ENCODE measurements at places on chromosomes 12 and 14.

- H3K4me1 ChIP-seq = peaks cover 84% of the 10 kb centered on the region
- H3K36me3 ChIP-seq = no peaks in the 10 kb centered on the region
- peak overlapping the region; percentile 89 for H3K27ac ChIP-seq
- DNase-seq = no peak
These were observed 747 bp downstream of the HSPB8 start for GRCh38 chr12:119179335-119180021.

GRCh38 chr12:66598079-66598478, 80.8 kb downstream of the GRIP1 start:
- DNase-seq = no peak
- no peaks in the 10 kb centered on the region for H3K4me1 ChIP-seq
- H3K4me3 ChIP-seq = no peak overlapping the region
- no peak overlapping the region for H3K27ac ChIP-seq
- no peaks in the 10 kb centered on the region for H3K36me3 ChIP-seq
- H3K27me3 ChIP-seq = no peaks in the 10 kb centered on the region

DNA sequence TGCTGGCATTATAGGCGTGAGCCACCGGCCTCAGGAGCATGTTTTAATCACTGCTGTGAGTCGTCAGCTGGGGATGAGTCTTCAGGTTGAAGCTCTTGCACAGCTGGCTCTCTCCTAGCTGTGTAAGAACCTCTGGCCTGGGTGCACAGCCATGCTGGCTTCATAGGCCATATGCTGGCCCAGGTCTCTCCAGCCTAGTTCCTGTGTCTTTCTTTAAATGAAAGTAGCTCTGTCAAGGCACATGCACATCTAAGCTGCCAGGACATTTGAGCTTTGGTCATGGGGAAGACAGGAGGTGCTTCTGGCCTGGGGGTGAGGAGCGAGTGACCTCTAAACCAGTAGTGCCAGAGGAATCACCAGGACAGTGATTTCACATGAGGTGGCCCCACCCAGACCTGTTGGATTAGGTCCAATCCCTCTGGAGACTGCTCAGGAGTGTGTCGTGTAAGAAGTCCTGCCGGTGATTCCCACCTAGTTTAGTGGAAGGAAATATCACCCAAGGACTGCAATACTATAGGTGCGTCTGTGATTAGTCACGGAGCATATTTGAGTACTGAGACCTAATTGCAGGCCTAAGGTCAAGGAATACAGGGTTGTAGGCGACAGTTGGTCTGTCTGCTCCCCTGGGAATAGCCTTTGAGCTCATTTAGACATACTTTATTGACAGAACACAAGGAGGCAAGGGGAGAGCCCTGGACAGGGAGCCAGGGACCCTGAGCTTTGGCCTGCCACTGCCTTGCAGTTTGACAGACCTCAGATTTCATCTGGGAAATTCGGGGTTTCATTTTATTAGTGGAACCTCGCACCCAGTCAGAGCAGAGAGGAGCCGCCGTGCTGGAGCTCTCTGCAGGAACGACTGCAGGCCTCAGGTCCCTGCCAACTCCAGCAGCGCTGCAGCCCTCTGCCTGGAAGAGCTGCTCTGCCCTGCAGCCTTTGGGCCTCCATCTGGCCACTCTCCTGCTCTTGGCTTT, 67.0 kb downstream of the ANKRD9 start:
- no peak overlapping the region for H3K4me3 ChIP-seq
- DNase-seq = no peak
- no peaks in the 10 kb centered on the region for H3K27me3 ChIP-seq
- H3K27ac ChIP-seq = no peak overlapping the region
- peaks cover 5% of the 10 kb centered on the region for H3K36me3 ChIP-seq
- H3K4me1 ChIP-seq = no peaks in the 10 kb centered on the region

GRCh38 chr12:3607039-3607720, 116.2 kb downstream of the PRMT8 start:
- H3K27me3 ChIP-seq = no peaks in the 10 kb centered on the region
- H3K4me1 ChIP-seq = peaks cover 8% of the 10 kb centered on the region
- no peak overlapping the region for H3K4me3 ChIP-seq

GRCh38 chr14:96002498-96002884, 36.7 kb upstream of the C14orf132 start:
- H3K27ac ChIP-seq = no peak overlapping the region
- peaks cover 26% of the 10 kb centered on the region for H3K27me3 ChIP-seq
- no peaks in the 10 kb centered on the region for H3K4me1 ChIP-seq
- no peak overlapping the region for H3K4me3 ChIP-seq

GRCh38 chr12:119182701-119183493, 4.2 kb downstream of the HSPB8 start:
- peak overlapping the region; percentile 89 for H3K27ac ChIP-seq
- H3K4me1 ChIP-seq = peaks cover 42% of the 10 kb centered on the region
- peak overlapping the region; percentile 18 for H3K4me3 ChIP-seq
- no peak for DNase-seq
- H3K27me3 ChIP-seq = no peaks in the 10 kb centered on the region
- H3K36me3 ChIP-seq = no peaks in the 10 kb centered on the region

- DNase-seq = no peak
- no peaks in the 10 kb centered on the region for H3K36me3 ChIP-seq
- H3K4me3 ChIP-seq = no peak overlapping the region
- H3K27ac ChIP-seq = no peak overlapping the region
- H3K27me3 ChIP-seq = no peaks in the 10 kb centered on the region
- H3K4me1 ChIP-seq = peaks cover 10% of the 10 kb centered on the region
These were observed 51.8 kb downstream of the TRAF3 start for GRCh38 chr14:102829016-102829548.

DNA sequence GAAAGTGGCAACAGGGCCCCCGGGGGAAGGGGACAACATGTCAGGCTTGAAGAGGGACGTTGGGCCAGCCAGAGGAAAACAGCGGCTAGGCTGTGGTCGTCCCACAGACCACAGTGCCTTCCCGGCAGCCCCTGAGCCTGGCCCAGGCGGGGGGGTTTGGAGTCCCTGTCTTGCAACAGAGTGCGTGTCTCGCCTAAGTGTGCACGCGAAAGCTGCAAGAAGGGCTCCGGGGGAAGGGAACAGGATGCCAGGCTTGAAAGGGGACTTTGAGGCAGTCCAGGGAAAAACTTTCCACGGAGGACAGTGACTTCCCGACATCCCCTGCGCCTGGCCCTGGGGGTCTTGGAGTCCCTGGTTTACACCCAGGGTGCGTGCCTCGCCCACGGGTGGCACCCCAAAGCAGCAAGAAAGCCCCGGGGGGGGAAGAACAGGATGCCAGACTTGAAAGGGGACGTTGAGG, 157.5 kb upstream of the ALG10B start:
- H3K4me3 ChIP-seq = no peak overlapping the region
- H3K36me3 ChIP-seq = no peaks in the 10 kb centered on the region
- no peak for DNase-seq
- H3K27me3 ChIP-seq = no peaks in the 10 kb centered on the region

DNA sequence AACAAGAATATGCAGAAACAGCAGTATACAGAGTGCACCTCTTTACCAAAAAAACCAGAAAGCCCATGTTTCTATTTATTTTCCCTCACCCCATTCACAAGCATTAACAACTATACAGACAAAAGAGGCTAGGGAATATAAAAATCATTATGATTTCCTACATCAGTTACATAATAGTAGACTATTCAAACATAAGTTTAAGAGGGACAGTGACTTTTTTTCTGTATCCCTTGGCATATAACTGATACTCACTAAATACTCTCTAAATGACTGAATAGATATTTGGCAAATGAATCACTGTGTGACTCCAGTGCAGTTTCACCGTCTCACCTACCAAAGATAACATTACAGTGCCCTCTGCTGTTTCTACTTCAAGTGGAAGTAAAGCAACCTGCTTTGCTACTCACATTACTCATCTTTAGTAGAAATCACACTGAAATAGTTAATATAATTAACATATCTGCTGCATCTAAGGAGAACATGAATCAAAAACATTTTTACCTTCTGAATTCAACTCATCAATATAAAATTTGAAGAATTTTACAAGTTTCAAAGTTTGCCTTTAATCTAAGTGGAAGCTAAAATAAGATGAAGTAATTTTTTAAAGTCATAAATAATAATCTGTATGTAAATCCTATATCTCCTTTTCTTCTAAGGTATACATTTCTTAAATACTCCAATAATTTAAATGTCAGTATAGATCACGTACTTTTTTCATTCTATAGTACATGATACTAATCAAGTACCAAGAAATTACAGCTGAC, 103.8 kb downstream of the OSBPL8 start:
- no peaks in the 10 kb centered on the region for H3K36me3 ChIP-seq
- H3K27ac ChIP-seq = no peak overlapping the region
- H3K4me1 ChIP-seq = no peaks in the 10 kb centered on the region
- no peak overlapping the region for H3K4me3 ChIP-seq
- DNase-seq = no peak

DNA sequence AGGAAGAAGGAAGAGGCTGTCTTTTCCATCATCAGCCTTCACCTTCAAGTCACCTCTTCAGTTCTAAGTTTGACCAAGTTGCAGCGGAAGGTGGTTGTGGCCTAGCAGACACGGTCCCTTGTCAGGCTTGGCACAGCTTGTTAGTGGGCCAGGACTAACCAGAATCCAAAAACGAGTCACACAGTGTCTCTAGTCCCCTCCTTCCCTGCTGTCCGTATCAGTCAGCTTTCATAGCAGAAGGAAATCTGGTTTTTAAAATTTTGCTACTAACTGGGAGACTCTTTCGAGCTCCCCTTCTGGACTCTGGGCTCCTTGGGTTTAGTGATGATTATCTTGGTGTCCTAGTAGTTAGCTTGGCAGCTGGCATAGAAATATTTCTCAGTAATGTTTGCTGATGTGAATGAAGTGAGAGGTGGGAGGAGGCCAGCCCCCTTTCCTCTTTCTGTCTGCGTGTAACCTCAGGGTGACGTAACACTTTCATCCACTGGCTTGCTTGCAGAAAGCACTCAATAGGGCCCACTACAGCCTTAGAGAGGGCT, 3.8 kb downstream of the ETV6 start:
- no peaks in the 10 kb centered on the region for H3K27me3 ChIP-seq
- H3K36me3 ChIP-seq = no peaks in the 10 kb centered on the region
- H3K4me1 ChIP-seq = peaks cover 81% of the 10 kb centered on the region
- H3K27ac ChIP-seq = peak overlapping the region; percentile 85

DNA sequence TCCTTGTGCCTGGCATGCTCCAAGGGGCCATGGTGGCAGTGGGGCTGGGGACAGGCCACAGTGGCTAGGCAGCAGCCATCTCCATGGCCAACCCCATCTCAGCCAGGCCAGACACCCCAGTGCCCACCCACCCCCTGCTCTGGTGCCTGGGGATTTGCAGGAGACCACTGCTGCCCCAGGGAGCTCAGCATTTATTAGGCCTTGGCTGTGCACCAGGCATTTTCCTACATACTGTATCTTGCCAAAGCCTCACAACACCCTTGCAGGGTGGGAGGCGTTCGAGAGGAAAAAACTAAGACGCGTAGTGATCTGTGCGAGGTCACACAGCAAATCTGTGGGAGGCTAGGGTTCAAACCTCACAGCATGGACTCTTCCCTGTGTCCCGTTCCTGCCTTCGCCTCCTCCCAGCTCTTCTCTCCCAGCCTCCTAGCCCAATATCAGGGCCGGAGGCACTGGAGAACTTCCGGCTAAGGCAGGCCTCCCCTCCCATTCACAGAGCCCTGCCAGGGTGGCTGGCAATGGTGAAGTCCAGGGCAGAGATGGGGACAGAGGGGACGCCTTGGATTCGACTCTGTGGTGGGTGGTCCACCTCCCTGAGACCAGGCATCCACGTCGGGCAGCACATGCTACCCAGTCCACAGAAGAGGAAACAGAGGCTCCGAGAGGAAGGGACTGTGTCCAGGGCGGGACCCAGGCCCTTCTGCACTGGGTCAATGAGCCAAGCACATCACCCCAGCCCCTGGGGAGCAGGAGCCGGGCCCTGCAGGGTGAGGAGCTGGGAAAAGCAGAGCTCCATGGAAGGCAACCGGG, 57.4 kb downstream of the FAM222A start:
- peaks cover 3% of the 10 kb centered on the region for H3K27me3 ChIP-seq
- DNase-seq = no peak
- no peaks in the 10 kb centered on the region for H3K36me3 ChIP-seq
- H3K27ac ChIP-seq = no peak overlapping the region
- H3K4me1 ChIP-seq = peaks cover 6% of the 10 kb centered on the region

DNA sequence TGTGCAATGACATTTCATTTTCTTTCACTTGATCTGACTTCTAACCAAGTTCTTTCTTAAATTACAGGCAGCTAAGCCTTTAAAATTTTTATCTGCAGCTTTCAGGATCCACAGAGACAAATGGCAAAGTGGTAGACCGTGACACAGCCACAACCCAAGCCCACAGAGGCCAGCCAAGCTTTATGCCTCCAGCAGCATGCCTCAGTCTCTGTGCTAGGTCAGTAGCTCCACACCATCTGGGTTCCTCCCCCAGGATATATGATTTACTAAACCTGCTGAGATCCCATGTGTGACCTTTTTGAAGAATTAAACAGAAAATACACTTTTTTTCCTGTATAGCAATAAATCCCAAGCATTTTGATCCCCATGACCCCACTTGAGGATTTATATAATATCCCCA, 290.4 kb upstream of the CAND1 start:
- DNase-seq = no peak
- no peaks in the 10 kb centered on the region for H3K4me1 ChIP-seq
- H3K27ac ChIP-seq = no peak overlapping the region
- H3K4me3 ChIP-seq = no peak overlapping the region

GRCh38 chr12:111288771-111289170, 80.1 kb downstream of the PHETA1 start:
- H3K36me3 ChIP-seq = no peaks in the 10 kb centered on the region
- DNase-seq = no peak
- H3K27me3 ChIP-seq = no peaks in the 10 kb centered on the region
- H3K4me3 ChIP-seq = no peak overlapping the region
- H3K4me1 ChIP-seq = no peaks in the 10 kb centered on the region

All from esophagus squamous epithelium (tissue), 5 donors.